IMR-90 (cell line): ENCODE measurements at places on chromosomes 6 and 20. TPM values are rescaled to one million over a fixed set of nuclear protein-coding genes. Genes with fewer than 3 reads are reported as not detected.
A peak's percentile ranks its signal among the peaks of the same experiment; 100 is the strongest.

OTOR gene
- not detected in 2 replicates for total RNA-seq

PGBD1 gene
- total RNA-seq = 6.3 and 6.9 TPM in 2 replicates

SLC17A4 gene
- total RNA-seq = not detected in 2 replicates

STMND1 gene
- not detected in 2 replicates for total RNA-seq

ZNF335 gene
- total RNA-seq = 11.8 and 12.5 TPM in 2 replicates

TRIM40 gene
- total RNA-seq = not detected in 2 replicates

CGA gene
- total RNA-seq = not detected in 2 replicates

MAD2L1BP gene
- 28.1 and 31.1 TPM in 2 replicates for total RNA-seq

ANGPT4 gene
- total RNA-seq = not detected in 2 replicates

- no peak overlapping the region for H3K4me3 ChIP-seq
- H3K4me1 ChIP-seq = no peaks in the 10 kb centered on the region
- H3K27ac ChIP-seq = no peak overlapping the region
Observed at GRCh38 chr6:138833816-138834539, 38.1 kb downstream of the ECT2L start.

DNA sequence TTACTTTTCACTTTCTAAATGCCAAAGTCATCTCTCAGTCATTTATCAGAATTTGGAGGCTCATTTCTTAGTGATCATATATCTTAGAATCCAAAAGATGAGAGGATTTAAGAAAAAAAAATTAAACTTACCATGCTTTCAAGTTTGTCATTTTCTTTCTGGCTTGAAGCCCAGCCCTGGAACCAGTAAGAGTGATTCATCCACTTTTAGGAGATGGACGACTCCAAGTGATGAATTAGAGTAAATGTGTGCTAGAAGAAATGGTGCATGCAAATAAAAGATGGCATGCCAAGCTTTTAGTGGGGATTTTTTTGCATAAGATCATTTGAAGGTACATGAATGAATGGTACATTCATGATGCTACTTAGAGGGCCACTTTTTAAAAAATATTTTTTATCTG lies 20.1 kb downstream of the PLCB1 start:
- H3K27me3 ChIP-seq = no peaks in the 10 kb centered on the region
- H3K4me1 ChIP-seq = peaks cover 9% of the 10 kb centered on the region
- H3K27ac ChIP-seq = no peak overlapping the region
- H3K36me3 ChIP-seq = no peaks in the 10 kb centered on the region
- no peak overlapping the region for H3K4me3 ChIP-seq

DNA sequence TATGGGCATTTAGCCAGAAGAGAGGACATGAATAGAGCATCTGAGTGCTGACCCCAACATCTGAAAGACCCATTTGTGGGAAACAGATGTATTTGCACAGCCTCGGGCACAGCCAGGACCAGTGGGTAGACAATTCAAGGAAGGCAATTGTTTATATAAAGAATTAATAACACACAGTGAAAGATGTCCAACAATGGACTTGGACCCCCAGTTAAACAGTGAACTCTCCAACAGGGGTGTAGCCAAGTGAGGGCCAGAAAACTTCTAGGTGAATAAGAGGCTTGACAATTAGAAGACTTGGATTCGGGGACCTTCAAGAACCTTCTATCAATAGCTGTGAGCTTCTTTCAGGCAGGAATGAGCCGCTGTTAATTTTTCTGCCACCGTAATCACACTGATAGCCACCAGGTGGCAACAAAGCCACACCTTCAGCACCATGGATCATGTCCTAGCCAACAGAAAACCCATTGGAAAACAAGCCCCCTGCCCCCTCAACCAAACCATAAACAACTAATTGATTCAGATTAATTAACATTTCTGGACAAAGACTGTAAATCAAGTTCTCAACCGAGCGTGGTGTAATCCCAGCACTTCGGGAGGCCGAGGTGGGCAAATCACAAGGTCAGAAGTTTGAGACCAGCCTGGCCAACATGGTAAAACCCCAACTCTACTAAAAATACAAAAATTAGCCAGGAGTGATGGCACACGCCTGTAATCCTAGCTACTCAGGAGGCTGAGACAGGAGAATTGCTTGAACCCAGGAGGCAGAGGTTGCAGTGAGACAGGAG lies 8.8 kb upstream of the SRSF6 start:
- peak; percentile 33 for DNase-seq
- H3K4me3 ChIP-seq = no peak overlapping the region
- H3K27ac ChIP-seq = no peak overlapping the region
- H3K36me3 ChIP-seq = no peaks in the 10 kb centered on the region

DNA sequence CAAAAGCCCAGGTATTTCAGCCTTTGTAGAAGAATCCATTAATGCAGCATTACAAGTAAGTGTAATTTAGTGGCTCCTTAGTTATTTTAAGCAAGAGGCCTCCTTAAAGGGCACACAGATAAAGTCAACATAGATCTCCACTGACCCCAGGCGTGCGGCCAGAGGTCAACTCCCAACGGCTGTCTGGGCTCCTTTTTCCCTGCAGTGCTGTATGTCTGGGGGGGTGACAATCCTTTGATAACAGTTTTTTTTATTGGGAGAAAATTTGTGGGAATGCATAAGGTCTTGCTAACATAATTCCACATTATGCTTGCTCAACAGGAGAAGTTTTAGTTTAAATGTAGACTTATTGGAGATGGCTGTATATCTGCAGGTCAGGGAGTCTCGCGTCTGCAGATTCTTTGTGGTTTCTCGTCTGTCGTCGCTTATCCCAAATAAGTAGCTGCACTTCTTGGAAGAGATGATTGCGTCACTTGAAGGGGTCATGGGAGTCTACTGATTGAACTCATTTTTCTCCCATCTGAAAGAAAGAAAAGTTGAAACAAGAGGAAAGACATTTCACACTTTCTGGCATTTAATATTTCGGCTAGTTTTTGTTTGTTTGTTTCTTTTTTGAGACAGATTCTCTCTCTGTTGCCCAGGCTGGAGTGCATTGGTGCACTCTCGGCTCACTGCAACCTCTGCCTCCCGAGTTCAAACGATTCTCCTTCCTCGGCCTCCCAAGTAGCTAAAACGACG lies 151.7 kb upstream of the AKAP12 start:
- H3K36me3 ChIP-seq = peaks cover 32% of the 10 kb centered on the region
- DNase-seq = peak; percentile 82
- no peak overlapping the region for H3K4me3 ChIP-seq
- H3K27me3 ChIP-seq = no peaks in the 10 kb centered on the region
- H3K4me1 ChIP-seq = peaks cover 2% of the 10 kb centered on the region; the same call in 1 of the 2 replicates
- peak overlapping the region; percentile 37; the same call in 1 of the 2 replicates for H3K27ac ChIP-seq

- peaks cover 18% of the 10 kb centered on the region for H3K4me1 ChIP-seq
- H3K27me3 ChIP-seq = no peaks in the 10 kb centered on the region
- 0 out of 2 replicates have a peak overlapping the region, but pooled peaks have one; percentile 1 for H3K27ac ChIP-seq
- H3K36me3 ChIP-seq = peaks cover 32% of the 10 kb centered on the region
- DNase-seq = no peak
Observed at GRCh38 chr6:31558631-31559500, 11.5 kb downstream of the NFKBIL1 start.

DNA sequence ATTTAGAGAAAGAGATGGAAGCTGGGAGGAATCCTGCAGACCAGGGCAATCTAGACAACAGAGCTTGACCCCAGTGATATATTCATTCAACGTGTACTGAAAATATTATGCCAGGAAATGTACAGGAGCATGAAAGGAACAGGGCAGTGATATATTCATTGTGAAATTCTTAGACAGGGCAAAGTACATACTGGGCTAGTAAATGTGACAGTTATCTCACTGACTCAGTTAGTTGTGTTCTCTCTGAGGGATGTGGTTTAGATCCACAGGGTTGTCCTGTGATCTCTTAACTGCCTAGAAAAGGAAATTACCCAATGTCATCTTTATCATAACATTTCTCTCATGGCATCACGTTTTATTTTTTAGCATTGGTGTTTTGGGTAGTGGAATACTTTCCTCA lies 891.3 kb downstream of the EYS start:
- no peaks in the 10 kb centered on the region for H3K36me3 ChIP-seq
- H3K27ac ChIP-seq = no peak overlapping the region
- no peak overlapping the region for H3K4me3 ChIP-seq
- DNase-seq = no peak
- no peaks in the 10 kb centered on the region for H3K4me1 ChIP-seq

DNA sequence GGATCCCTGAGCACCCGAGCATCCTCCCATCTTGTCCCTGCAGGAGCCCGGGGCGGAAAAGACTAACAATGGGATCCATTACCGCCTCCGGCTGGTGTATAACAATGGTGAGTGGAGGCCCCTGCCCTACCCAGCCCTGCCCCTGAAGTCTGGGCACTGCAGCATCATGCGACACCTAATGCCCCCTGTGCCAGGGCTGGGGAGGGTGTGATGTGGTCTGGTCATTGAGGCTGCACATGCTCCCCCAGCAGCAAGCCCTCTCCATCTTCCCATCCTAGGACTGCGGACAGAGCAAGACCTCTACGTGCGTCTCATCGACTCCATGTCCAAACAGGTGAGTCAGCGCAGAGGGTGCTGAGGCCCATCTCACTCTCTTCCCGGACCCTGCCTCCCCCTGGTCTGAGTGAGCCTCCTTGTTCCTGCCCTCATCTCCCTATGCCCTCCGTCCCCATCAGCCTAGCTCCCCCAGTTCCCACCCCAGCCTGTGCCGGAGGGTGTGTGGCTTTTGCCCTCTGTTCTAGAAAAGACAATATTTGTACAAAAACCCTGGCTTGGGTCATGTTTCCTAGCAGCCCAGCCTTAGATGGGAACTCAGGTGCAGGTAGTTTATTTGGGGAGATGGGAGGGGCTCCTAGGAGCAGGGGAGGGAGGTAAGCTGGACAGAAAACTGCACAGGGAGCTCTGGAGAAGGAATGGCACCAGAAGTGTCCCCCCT lies 13.5 kb downstream of the EBF4 start:
- no peak overlapping the region for H3K4me3 ChIP-seq
- no peak for DNase-seq
- H3K36me3 ChIP-seq = no peaks in the 10 kb centered on the region
- peaks cover 36% of the 10 kb centered on the region for H3K27me3 ChIP-seq

- H3K4me3 ChIP-seq = no peak overlapping the region
- no peaks in the 10 kb centered on the region for H3K4me1 ChIP-seq
- no peaks in the 10 kb centered on the region for H3K36me3 ChIP-seq
- H3K27ac ChIP-seq = no peak overlapping the region
Observed at GRCh38 chr6:136947037-136947436, 24.9 kb downstream of the SLC35D3 start.

DNA sequence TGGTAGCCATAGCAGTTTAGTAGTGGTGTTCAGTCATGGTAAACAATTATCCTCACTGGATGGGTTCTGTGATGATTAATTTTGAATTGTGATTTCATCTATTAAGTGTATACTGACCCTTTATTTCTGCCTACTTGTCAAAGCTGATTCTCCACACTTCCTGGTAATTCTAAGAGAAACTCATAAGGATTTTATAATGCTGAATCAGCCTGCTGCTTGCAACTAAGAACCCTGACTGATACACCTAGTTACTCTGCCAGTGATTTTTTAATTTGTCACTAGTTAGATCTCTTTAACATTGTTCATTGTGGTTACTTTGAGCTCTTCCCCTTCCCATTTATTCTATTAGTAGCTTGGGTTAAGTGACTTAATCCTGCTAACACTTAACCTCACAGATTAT lies 8.6 kb downstream of the CDC40 start:
- no peaks in the 10 kb centered on the region for H3K27me3 ChIP-seq
- H3K36me3 ChIP-seq = no peaks in the 10 kb centered on the region
- H3K27ac ChIP-seq = no peak overlapping the region
- no peaks in the 10 kb centered on the region; the same call in 1 of the 2 replicates for H3K4me1 ChIP-seq
- no peak overlapping the region for H3K4me3 ChIP-seq

DNA sequence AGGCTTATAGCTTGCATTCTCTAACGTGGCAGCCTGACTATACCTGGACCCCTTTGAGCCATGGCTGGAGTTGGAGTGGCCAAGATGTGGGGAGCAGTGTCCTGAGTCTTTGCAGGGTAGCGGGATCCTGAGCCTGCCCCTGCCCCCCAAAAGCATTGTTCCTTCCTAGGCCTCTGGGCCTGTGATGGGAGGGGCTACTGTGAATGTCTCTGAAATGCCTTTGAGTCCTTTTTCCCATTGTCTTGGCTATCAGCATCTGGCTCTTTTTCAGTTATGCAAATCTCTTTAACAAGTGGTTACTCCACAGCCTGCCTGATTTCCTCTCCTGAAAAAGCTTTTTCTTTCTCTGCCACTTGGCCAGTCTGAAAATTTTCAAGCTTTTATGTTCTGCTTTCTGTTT lies 17.0 kb upstream of the PRL start:
- no peaks in the 10 kb centered on the region for H3K27me3 ChIP-seq
- no peak for DNase-seq
- no peak overlapping the region for H3K4me3 ChIP-seq
- no peaks in the 10 kb centered on the region for H3K36me3 ChIP-seq

GRCh38 chr6:169957351-169957963 lies 206.0 kb downstream of the ERMARD start:
- H3K36me3 ChIP-seq = no peaks in the 10 kb centered on the region
- H3K27me3 ChIP-seq = no peaks in the 10 kb centered on the region
- H3K4me1 ChIP-seq = no peaks in the 10 kb centered on the region

GRCh38 chr6:143941852-143942627 lies 66.0 kb downstream of the PLAGL1 start:
- H3K27me3 ChIP-seq = peaks cover 2% of the 10 kb centered on the region
- no peak overlapping the region for H3K4me3 ChIP-seq
- peak; percentile 49 for DNase-seq
- H3K4me1 ChIP-seq = no peaks in the 10 kb centered on the region
- H3K36me3 ChIP-seq = peaks cover 5% of the 10 kb centered on the region
- H3K27ac ChIP-seq = no peak overlapping the region
